Fibroblast of skin of back (primary cell): ENCODE measurements at places on chromosomes 16 and 17.

DNA sequence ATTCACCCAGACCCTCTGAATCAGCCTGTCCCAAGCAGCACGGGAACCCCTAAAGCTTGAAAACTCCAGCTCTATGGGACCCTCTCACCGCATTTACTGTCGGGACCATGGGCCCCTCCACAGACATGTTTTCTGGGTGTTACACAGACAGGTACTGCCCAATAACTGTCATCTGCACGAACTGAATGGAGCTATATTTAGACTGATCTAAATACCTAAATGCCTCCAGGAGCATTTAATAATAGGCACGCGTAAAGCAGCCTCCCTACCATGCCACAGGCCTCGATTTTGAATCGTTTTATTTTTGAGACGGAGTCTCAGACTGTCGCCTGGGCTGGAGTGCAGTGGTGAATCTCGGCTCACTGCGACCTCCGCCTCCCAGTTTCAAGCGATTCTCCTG lies 49.7 kb downstream of the EMP2 start:
- DNase-seq: no peak

GRCh38 chr16:4535627-4536108 lies 2.9 kb downstream of the CDIP1 start:
- DNase-seq: no peak

DNA sequence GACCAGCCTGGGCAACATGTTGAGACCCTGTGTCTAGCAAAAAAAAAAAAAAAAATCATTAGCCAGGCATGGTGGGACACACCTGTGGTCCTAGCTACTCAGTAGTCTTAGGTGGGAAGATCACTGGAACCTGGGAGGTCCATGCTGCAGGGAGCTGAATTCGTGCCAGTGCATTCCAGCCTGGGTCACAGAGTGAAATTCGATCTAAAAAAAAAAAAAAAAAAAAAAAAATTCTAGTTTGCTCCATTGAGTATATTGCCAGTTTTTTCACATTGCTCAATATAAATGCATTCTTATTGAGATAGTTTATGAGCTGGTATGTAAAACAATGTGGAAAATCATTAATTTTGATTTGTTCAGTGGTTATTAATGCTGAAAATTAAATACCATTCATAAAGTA lies 52.0 kb downstream of the ABHD15 start:
- DNase-seq: peak; percentile 22

- peak; percentile 70 for DNase-seq
These were observed 13.0 kb downstream of the CDH13 start for GRCh38 chr16:82639666-82640336.

GRCh38 chr16:10738231-10739077 lies 5.2 kb upstream of the NUBP1 start:
- peak; percentile 80 for DNase-seq

- DNase-seq: no peak
These were observed 1192.0 kb upstream of the CDH8 start for GRCh38 chr16:63228259-63228658.

GRCh38 chr16:18959031-18959505 lies 24.7 kb upstream of the TMC7 start:
- peak; percentile 46 for DNase-seq

DNA sequence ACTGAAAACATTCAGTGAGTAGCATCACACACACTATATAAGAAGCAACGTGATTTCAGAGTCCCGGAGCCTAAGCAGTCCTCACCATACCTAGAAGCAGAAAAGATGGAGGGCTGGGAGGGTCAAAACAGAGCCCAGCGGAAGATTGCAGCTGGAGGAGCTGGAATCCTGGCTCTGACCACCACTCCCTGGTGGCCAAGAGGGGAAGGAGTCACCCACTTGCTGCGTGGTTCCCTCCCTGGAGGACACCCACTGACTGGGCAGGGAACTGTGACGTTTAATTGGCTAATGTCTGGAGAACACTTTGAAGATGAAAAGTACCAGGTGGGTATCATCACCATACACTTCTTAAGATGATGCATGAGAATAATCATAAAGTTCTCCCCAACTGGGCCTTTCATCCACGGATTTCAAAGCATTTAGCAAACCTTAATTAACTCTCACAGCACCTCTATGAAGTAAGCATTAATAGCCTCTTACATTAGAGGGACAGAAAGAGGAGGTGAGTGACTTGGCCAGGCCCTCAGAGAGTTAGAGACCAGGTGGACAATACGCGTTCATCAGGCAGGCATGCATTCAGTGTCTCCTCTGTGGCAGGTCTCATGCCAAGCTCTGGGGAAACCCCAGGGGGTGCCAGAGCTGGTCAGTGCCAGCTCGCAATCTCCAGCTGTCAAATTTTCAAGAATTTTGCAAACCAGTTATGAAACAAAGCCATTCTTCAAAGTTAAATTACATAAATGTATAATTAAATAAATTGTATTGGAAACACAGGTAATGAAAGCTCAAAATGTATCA lies 137.9 kb downstream of the AXIN2 start:
- DNase-seq: no peak

GRCh38 chr17:7843257-7843535 lies 9.2 kb downstream of the KDM6B start:
- no peak for DNase-seq

- no peak for DNase-seq
These were observed 10.0 kb upstream of the NOS2 start for GRCh38 chr17:27810211-27810901.

- no peak for DNase-seq
These were observed at the start of gene NOD2 for GRCh38 chr16:50692999-50693781. NOD2 (plus strand) TSS chr16:50693606; CDS start chr16:50699496, 5,890 bp downstream.

- DNase-seq: peak; percentile 31
These were observed 93.2 kb upstream of the SIAH1 start for GRCh38 chr16:48478393-48478792.
